ENCODE measurements at places on chromosomes 1 and 21.

- DNase-seq: no peak
Observed at GRCh38 chr21:37642493-37642892, 273.8 kb downstream of the KCNJ6 start.

- no peak for DNase-seq
Observed at GRCh38 chr1:178238722-178239510, 145.0 kb downstream of the RASAL2 start.

GRCh38 chr1:160032165-160032820 lies 503 bp upstream of the PIGM start:
- DNase-seq: no peak

DNA sequence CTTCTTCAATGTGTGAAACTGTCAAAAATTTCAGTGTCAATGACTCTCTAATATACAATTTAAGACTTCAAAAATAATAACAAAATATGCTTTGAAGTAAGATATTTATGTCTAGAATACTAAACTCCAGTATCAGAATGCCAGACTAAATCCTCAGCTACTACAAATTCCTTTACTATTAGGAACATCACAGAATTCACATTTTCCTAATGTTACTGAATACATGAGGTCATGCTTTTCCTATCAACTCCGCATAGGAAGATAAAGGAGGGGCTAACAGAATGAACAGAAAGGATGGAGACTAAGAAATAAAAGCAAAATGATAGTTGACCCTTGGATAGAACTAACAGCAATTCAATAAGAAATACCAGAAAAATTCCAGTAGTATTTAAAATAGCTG lies 292.7 kb downstream of the SDCCAG8 start:
- no peak for DNase-seq

DNA sequence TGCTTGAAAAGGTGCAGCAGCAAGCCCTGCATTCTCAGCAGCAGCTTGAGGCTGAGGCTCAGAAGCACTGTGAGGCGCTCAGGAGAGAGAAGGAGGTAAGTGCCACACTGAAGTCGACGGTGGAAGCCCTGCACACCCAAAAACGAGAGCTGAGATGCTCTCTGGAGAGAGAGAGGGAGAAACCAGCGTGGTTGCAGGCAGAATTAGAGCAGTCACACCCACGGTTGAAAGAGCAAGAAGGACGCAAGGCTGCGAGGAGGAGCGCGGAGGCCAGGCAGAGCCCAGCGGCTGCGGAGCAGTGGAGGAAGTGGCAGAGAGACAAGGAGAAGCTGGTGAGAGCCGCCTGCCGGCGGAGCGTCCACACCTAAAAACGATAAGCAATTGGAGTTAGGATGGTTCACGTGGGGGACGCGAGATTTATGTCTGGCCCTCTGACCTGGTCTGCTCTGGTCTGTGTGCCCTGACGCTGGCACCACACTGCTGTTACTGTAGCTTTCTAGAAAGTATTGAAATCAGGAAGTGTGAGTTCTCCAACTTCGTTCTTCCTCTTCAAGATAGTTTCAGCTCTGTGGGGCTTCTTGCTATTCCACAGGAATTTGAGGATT lies 26.7 kb upstream of the DIP2A start:
- no peak for DNase-seq

DNA sequence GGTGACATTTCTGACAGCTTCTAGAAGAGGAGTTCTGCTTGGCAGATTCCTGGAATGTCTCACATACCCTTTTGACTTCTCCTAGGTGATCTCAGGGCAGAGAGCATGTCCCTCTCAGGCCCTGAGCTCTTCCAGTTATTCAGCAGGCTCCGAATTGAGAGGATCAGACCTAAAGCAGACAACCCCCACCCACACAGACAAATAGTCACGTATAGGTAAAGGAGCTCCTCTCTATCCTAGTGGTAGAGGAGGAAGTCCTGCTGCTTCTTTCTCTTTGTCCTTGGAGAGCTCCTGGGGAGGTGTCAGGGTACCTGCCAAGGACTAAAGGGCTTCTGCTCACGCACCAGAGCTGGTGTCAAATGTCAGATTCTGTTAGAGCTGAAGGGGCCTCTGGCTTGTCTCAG lies 128.1 kb downstream of the IER5 start:
- DNase-seq: no peak

DNA sequence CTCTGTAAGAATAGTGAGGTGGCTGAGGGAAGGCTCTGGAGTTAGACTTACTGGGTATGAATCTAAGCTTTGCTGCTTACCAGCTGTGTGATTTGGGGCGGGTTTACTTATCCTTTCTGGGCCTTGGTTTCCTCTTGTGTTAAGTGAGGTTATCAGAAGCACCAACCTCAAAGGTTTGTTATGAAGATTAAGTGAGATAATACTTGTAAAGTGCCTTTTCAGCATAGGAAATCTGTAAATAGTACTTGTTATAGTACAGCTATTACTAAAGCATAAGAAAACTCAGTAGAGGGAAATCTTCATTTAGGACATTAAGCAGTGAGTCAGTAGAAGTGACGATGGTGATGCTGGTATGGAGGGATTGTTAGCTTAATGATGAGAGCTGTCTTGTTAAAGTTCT lies 12.1 kb downstream of the HHAT start:
- DNase-seq: no peak

- no peak for DNase-seq
Observed at GRCh38 chr1:170789063-170789462, 125.1 kb downstream of the PRRX1 start.

GRCh38 chr1:43861337-43861736 lies 72.3 kb upstream of the ARTN start:
- no peak for DNase-seq

DNA sequence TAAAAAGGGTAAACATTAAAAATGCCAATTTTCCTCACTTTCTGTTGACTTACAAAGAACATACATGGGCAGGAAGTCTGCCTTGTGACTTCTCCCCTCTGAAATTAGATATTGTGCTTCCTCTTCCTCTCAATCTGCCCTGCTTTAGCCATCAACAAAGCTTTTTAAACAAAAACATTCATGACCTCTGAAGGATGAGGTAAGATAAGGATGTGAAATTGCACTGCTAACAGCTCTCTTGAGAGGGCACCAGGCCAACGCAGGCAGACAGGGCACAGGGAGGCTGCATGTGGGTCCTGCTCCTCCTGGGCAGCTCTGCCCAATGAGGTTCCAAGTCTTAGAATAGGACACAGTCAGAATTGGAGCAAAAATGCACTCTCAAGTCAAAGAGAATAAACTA lies 62.1 kb downstream of the DEGS1 start:
- no peak for DNase-seq

DNA sequence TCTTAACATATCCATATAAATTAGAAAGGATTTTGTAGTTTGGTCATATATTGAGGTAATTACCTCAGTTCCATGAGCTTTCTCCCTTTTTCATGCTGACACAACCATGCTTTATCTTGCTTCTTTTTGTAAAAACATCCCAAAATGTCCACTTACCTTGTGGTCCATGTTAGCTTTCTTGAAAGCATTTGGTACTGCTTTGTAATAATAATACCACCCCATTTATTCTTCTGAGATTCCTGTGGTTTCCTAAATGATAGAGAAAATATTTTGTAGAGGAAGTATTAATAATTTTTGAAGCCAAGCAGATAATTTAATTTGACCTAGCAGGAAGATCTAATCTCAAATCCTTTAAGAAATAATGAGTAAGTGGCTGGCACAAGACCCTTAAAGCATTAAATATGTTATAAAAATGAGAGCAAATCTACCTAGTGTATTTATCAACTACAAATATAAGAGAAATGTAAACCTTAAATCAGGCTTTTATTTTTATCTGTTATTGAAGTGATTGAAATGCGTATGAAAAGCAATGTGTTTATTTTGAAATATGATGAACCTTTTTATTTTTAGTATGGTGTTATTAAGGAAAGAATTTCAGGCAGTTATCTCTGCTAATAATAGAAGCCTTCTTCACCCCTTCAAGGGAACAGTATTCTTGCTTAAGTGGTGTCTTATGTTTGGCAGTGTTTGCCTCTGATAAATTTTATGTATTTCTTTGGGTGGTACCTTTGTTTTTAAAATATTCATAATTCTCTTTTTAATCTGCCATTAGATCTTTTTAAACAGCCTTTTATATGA lies 9.2 kb downstream of the PRKAA2 start:
- DNase-seq: no peak

DNA sequence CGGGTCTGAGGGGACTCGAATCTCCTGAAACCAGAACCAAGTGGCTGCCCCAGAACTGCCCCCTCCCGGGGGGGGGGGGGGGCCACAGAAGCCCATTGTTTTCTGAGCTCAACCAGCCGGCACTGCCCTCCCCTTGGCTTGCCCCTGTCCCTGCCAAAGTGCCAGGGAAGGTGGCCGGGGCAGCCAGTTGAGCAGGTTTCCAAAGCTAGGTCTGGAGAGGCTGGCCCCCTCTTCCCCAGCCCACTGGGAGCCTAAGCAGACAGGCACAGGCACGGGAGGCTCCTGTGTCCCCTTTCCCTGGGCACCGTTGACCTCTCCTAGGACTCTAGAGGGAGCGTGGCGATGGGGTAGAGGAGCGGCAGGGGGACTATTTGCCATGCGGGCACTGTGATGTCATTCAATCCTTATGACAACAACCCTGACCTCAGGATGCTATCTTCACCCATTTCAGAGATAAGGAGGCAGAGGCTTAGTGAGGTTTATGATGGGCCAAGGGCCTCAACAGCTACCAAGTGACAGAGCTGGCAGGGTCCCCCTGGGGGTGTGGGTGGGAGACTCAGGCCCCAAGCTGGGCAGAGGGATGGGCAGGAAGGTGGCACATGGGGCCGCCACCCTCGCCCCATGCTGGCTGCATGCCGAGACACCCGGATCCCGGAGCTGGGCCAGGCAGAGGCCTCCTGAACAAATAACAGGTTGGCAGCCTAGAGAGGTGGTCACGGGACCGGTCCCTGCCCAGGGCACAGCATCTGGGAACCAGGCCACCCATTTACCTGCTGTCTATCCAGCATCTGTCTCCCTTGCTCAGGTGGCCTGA lies 35.0 kb downstream of the RAP1GAP start:
- no peak for DNase-seq

GRCh38 chr1:244163861-244164510 lies 112.9 kb downstream of the ZBTB18 start:
- no peak for DNase-seq

DNA sequence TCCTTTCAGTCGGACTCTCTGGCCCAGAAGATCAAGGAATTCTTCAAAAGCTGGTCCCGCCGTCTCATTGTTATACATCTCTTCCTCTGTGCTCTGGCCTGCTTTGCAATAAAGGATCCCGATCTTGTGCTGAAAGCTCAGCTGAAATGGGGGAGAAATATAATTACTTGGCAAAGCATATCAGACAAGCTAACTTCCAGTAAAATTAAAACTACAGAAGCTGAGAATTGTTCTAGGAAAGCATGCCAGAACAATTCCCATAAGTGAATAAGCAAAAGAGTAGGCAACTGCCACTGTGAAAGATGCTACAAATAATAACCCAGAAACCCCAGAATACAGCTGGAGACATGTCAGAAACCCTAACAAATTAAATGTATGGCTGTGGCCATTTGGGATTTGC lies 146.1 kb downstream of the SIPA1L2 start:
- DNase-seq: no peak

GRCh38 chr21:43786300-43786806 lies 3.0 kb upstream of the RRP1 start:
- no peak for DNase-seq

DNA sequence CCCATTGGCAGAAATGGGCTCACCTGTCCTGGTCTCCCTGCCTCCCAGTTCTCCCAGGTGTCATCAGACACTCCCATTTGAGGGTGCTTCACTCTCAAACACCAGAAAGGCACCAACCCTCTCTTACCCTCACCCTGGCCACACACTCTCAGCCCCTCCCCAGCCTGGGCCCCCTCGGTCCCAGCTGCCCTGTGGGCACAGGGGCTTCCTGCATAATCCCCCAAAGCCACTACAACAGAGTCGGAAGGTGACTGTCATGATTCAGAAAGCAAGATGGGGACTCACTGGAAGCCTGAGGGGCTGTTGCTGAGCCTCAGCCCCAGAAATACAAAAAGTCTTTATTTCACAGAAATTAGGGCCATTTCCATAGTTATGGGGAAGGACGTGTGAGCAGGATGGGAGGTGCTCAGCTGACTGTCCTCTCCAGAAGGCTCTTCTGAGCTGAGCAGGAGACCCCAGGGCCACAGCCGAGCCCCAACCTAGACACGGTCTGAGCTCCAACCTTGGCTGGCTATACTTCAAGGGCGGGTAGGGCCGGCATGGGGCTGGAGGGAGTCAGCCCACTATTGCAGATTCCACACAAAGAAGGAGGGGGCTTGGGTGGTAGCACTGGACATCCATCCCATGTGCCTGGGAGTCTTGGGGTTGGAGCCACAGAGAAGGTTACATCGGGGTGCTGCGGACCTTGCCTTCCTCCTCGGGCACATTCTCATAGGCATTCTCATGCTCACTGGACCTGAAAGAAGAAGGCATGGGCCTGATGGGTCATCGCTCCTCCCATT lies 6.3 kb downstream of the PDZK1IP1 start:
- no peak for DNase-seq

GRCh38 chr21:14589855-14590563 lies 43.9 kb upstream of the SAMSN1 start:
- DNase-seq: no peak

DNA sequence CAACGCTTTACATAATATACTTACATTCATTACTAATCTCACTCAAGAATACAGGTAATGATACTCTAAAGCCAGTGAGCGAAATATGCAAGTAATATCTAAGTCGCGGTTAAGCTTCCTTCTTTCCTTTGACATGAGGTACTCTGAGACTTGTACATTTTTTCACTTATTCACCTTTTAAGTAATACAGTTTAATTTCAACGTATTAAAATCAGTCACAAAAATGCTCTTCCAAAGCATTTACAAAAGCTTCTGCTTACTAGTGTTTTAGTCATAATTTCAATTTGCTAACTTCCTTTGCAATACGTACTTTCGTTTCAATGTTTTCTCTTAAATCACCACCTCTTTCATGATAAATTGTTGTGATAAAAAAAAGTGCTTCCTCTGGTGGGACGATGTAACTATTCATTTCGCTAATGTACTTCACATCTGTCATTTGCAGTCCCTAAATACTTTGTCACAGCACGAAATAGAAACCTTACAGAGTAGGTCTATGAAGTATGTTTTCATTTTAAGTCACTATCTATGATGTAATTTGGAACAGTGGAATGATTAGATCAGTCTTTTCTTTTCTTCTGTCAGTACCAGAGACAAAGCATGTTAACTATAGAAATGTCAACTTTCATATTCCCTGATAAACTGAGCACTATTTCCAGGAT lies 34.0 kb upstream of the ADGRL4 start:
- no peak for DNase-seq

- DNase-seq: no peak
Observed at GRCh38 chr1:208559597-208560329, 315.6 kb upstream of the PLXNA2 start.

GRCh38 chr1:28518745-28519341 lies 13.0 kb downstream of the RCC1 start:
- no peak for DNase-seq

DNA sequence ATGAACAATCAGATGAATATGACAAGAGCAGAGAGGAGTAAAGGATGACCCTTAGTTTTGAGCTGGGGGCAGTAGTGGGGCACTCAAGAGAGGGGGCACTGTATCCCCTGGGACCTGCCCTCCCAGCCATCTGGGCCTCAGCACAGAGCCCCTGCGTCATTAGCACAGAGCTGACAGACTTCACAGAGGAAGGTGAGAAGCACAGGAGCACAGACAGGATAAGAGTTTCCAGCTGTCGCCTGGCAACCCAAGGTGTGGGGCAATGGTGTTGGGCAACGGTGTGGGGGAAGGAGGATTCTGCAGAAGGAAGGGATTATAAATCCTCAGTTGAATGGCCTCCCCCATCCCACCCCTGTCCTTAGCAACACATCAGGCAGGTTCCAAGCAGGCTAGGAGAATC lies 30.2 kb downstream of the RAB3B start:
- no peak for DNase-seq
